NCI-H1417 (cell line): ENCODE measurements at places on chromosomes 7 and 10.

DNA sequence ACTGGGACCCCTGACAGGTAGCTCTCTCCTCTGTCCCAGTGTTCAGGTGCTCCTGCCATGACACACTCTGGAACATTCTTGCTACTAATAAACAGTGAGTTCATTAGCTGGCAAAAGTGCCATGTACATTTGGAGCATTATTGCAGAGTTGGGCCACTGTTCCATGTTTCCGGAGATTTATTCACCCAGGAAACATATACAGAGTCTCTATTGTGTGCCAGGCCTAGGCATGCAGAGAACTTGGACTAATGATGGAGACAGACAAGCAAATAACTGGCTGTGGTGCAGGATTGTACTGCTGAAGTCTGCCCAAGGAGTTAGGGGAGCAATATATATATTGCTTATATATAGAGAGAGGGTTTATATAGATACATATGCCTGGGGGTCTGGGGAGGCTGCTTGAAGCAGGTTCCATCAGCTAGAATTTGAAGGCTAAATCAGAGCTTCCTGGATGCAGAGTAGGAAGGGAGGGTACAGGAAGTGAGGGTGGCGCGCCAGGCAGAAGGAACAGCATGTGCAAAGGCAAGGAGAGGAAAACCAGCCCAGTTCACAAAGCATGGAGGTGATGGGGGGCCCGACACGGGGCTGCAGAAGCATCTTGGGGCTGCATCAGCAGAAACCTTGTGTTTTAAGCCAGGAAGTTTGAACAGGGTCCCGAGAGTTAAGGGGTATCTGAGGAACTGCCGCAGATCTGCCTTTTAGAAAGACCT, 22.7 kb upstream of the EEPD1 start:
- DNase-seq: no peak

DNA sequence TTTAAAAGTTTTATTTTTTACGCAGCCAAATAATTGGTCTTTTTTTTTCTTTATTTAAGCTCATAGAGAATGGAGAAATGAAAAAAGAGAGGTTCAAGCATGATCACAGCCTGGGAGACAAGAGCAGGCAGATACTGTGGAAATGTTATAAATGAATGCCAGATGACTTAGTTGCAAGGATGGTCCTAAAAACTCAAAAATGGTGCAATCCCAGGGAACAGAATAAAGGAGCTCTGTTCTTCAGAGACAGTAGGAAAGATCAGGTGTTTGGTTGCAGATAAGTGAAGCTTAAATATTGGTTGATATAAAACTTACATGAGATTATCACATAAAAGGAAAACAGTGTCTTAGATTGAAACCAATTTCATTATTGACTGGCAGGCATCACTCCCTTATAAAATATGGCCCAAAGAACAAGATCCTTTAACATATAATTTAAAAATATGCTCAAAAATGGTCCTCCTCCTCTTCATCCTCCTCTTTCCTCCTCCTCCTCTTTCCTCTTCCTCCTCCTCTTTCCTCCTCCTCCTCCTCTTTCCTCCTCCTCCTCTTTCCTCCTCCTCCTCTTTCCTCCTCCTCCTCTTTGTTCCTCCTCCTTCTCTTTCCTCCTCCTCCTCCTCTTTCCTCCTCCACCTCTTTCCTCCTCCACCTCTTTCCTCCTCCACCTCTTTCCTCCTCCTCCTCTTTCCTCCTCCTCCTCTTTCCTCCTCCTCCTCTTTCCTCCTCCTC, 18.6 kb downstream of the GNAT3 start:
- no peak for DNase-seq

GRCh38 chr7:30721211-30721610, 30.7 kb upstream of the INMT start:
- no peak for DNase-seq

- no peak for DNase-seq
These were observed 37.6 kb downstream of the FAM53B start for GRCh38 chr10:124706462-124707143.
